Stomach (tissue), 19 donors: ENCODE measurements at places on chromosomes 13 and 19. TPM values are rescaled to one million over a fixed set of nuclear protein-coding genes. Genes with fewer than 3 reads are reported as not detected.

IGFL1 gene
- not detected for total RNA-seq

JSRP1 gene
- total RNA-seq = not detected

LRRC4B gene
- total RNA-seq = 2.6 TPM

GZMM gene
- total RNA-seq = 5.4 TPM

UTP14C gene
- total RNA-seq = 12.5 TPM

ZNF324B gene
- total RNA-seq = 3.1 TPM

GIPC3 gene
- total RNA-seq = not detected

KLC3 gene
- total RNA-seq = not detected

YJEFN3 gene
- total RNA-seq = 0.43 TPM

CYP2A6 gene
- not detected for total RNA-seq

LIN7B gene
- total RNA-seq = not detected

ZNF284 gene
- 3.7 TPM for total RNA-seq

NDUFA11 gene
- 22.2 TPM for total RNA-seq

CD70 gene
- total RNA-seq = not detected

HSD17B14 gene
- 30.1 TPM for total RNA-seq

CADM4 gene
- total RNA-seq = 6.1 TPM

ZNF575 gene
- total RNA-seq = 7.8 TPM

LSR gene
- 30.5 TPM for total RNA-seq

KRTDAP gene
- total RNA-seq = not detected

UHRF1 gene
- total RNA-seq = 9.9 TPM

NXNL1 gene
- total RNA-seq = 0.92 TPM

LGALS14 gene
- not detected for total RNA-seq

PCP2 gene
- total RNA-seq = 2.7 TPM

STOML3 gene
- total RNA-seq = not detected

CCDC70 gene
- total RNA-seq = not detected

QPCTL gene
- 33.6 TPM for total RNA-seq

ZNF471 gene
- total RNA-seq = 1.8 TPM

PTGIR gene
- not detected for total RNA-seq

ZNF534 gene
- total RNA-seq = not detected

ZNF835 gene
- not detected for total RNA-seq

SRRM5 gene
- total RNA-seq = not detected

SPTBN4 gene
- 2.6 TPM for total RNA-seq

FUT3 gene
- 119 TPM for total RNA-seq

ZNF83 gene
- 60.3 TPM for total RNA-seq

CD209 gene
- 51.9 TPM for total RNA-seq

DPF1 gene
- total RNA-seq = not detected

GSK3A gene
- total RNA-seq = 5.8 TPM

CIRBP gene
- 327 TPM for total RNA-seq

CYP4F2 gene
- not detected for total RNA-seq

GRIN2D gene
- not detected for total RNA-seq

PSG3 gene
- not detected for total RNA-seq

HIPK4 gene
- not detected for total RNA-seq

PROSER3 gene
- total RNA-seq = 14.3 TPM

KIR2DL3 gene
- not detected for total RNA-seq

ABHD13 gene
- total RNA-seq = 7.6 TPM

MIPEP gene
- total RNA-seq = 6.2 TPM

CABP5 gene
- total RNA-seq = not detected

ZNF90 gene
- 5.1 TPM for total RNA-seq

CYP4F8 gene
- not detected for total RNA-seq

SOX1 gene
- not detected for total RNA-seq

VSIG10L gene
- total RNA-seq = not detected

ZNF253 gene
- 32.1 TPM for total RNA-seq

ZGLP1 gene
- total RNA-seq = not detected

FFAR2 gene
- total RNA-seq = not detected

PRR12 gene
- total RNA-seq = 88.3 TPM

ATP1A3 gene
- total RNA-seq = not detected

ZNF793 gene
- 3.8 TPM for total RNA-seq
